NCI-H2081 treated with DMSO at 0.1 percent for 48 hours (cell line): ENCODE measurements at places on chromosomes 7 and 10.

GRCh38 chr10:49360271-49361177, 35.4 kb downstream of the DRGX start:
- DNase-seq, result no peak

GRCh38 chr7:54331311-54331710, 210.9 kb upstream of the VSTM2A start:
- DNase-seq, result no peak

GRCh38 chr10:35872671-35873070, 230.6 kb upstream of the FZD8 start:
- DNase-seq, result no peak

DNA sequence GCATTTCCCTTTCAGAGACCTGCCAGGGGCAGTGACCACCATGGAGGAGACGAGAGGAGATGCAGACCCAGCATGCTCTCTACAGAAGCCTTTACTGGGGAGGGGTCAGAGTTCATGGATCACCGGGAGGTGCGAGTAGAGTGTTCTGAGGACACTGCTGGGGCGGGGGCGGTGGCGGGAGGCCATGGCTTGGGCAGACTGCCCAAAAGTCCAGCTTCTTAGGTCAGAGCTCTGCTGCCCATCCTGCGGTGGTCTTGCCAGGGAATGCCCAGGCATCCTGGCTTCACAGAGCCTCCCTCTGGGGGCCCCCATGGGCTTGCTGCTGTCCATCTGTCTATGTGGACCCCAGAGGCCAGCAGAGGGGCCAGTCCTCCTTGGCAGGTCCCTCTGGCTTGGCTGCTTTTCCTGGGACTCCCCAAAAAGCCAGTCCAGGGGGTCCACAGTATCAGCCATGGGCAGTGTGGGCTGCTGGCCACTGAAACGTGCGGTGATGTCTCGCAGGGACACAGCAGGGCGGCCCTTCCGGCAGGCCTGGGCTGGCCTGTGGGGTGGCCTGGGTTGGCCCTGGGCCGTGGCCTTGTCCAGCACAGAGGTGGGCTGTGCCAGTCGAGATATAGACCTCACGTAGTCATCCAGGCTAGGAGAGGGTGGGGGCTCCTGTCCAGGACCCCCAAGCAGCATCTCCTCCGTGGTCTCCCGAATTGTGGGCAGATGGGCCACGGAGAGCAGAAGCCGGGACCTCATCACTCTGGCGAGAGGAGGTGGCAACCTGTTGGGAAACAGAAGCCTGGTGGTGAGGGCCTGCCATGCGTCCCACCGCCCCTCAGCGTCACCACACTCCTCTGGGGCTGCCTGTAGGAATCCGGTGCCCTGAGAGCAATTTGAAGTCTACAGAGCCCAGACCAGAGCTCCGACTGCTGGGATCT, 1.1 kb downstream of the DEPP1 start:
- DNase-seq, result no peak

DNA sequence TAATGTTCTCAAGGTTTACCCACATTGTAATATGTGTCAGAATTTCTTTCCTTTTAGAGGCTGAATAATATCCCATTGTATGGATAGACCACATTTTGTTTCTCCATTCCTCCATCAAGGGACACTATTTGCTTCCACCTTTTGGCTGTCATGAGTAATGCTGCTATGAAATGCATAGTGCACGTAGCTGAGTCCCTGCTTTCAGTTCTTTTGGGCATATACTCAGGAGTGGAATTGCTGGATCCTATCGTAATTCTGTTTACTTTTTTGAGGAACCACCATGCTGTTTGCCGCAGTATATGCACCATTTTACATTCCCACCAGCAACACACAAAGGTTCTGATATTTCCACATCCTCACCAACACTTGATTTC, 60.0 kb downstream of the PRF1 start:
- DNase-seq, result no peak

DNA sequence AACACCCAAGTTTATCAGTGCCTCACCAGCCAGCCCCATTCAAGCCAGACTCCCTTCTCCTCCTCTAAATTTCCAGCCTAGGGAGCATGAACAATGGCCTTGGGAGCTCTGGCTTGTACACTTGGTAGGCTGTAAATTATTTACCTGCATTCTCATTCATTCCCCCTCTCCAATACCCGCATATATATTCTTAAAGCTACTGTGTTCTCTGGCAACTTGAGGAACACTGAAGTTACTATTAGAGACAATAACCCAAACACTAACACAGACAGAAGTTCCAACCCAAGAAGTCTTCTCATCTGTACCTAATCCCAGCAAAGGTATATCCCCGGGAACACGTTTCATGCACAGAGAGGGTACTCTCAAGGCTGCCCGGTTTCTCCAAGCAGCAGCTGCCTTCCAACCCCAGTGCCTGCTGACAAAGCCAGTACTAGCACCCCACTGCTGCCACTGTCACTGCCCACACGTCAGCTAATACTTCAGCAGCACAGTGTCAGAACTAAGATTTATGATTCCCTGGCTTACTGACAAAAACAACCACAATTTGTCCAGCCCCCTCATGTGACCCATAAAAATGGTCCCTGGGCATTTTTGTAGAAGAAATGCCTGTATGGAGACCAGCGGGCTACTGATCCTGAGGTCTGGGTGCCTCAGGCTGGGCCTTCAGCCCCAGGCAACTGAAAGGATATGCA, 3.1 kb downstream of the WDR91 start:
- no peak for DNase-seq

- DNase-seq, result no peak
These were observed 25.6 kb downstream of the ANKMY2 start for GRCh38 chr7:16619979-16620408.

- DNase-seq, result no peak
These were observed 109.0 kb upstream of the STARD3NL start for GRCh38 chr7:38069052-38069451.

GRCh38 chr10:33094263-33095051, 136.4 kb upstream of the ITGB1 start:
- DNase-seq, result no peak

- no peak for DNase-seq
These were observed 32.9 kb upstream of the BPGM start for GRCh38 chr7:134613623-134614347.

DNA sequence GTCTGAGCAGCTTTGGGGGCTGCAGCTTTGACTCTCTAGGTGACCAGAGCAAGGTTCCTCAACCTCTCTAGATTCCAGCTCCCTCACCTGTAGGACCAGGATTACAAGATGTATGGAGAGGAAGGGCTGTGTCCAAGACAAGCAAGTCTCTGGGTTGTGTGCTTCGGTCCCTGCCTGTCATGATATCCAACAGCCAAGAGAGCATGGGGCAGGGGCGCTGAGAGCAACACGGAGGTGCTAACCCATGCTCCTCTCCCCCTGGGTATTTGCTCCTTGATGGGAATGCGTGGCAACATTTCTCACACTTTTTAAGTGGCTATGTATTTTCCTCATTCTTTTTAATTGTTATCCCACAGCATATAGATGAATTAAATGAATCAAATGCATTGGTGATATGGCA, 10.3 kb downstream of the CDHR1 start:
- no peak for DNase-seq

DNA sequence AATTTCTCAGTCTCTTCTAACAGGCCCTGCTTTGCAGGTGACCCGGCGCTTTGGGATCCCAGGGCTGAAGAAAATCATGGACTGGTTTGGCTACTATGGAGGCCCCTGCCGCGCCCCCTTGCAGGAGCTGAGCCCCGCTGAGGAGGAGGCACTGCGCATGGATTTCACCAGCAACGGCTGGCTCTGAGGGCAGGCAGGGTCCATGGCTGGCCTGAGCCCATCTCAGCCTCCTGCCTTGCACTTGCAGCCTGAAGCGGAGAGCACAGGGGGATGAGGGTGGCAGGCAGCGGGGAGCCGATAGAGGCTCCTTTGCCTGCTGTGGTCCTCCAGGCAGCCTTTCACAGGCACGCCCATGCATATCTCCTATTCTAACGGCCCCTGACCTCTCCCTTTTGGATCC, 21.8 kb downstream of the MORN4 start:
- no peak for DNase-seq

DNA sequence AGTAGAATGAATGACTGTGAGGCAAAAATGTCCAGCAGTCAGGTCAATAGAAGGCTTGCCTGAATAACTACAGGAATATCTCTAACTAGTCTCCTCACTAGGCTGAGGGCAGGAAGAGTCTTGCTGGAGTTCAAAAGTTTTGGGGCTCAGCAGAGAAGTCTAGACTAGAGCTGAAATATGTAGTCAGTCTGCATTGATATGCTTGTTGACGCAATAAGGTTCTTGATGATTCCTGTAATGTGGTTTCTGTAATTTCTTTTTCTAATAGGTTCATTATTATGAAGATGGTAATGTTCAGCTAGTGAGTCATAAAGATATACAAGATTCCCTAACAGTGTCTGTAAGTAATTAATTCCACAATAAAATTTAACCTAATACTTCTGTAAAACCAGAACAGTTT, 41.5 kb upstream of the ST7 start:
- no peak for DNase-seq

- no peak for DNase-seq
These were observed 3.3 kb downstream of the NUDT13 start for GRCh38 chr10:73113551-73113950.

GRCh38 chr10:37952926-37953325, 23.5 kb downstream of the ZNF25 start:
- DNase-seq, result no peak

DNA sequence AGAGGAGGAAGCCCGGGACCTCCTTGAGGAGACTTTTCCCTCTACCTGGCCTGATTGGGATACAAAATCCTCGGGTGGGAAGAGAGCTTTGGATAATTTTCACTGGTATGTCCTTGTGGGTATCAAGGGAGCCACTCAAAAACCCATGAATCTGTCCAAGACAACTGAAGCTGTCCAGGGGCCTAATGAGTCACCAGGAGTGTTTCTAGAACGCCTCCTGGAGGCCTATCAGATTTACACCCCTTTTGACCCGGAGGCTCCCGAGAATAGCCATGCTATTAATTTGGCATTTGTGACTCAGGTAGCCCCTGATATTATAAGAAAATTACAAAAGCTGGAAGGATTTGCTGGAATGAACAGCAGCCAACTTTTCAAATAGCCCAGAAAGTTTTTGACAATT, 38.6 kb downstream of the ZNF25 start:
- no peak for DNase-seq

GRCh38 chr7:44071726-44072363, 6.5 kb upstream of the PGAM2 start:
- no peak for DNase-seq

GRCh38 chr7:66877577-66878300, 43.3 kb upstream of the TMEM248 start:
- no peak for DNase-seq

DNA sequence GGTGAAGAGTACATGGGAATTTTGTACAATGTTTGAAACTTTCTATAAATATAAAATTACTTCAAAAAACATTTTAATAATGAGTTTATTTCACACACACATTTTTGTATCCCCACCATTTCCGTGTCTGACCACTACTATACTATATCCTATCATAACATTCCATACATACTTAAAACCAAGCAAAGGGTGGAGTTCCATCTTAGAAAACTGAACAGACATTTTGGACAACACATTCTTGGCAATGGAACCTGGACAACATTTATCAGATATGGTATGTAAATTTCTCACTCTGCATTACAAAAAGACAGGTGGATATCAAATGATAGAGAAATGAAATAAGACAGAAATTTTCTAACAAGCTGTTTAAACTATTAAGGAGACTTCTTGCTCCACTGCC, 168.9 kb downstream of the TWIST1 start:
- no peak for DNase-seq

DNA sequence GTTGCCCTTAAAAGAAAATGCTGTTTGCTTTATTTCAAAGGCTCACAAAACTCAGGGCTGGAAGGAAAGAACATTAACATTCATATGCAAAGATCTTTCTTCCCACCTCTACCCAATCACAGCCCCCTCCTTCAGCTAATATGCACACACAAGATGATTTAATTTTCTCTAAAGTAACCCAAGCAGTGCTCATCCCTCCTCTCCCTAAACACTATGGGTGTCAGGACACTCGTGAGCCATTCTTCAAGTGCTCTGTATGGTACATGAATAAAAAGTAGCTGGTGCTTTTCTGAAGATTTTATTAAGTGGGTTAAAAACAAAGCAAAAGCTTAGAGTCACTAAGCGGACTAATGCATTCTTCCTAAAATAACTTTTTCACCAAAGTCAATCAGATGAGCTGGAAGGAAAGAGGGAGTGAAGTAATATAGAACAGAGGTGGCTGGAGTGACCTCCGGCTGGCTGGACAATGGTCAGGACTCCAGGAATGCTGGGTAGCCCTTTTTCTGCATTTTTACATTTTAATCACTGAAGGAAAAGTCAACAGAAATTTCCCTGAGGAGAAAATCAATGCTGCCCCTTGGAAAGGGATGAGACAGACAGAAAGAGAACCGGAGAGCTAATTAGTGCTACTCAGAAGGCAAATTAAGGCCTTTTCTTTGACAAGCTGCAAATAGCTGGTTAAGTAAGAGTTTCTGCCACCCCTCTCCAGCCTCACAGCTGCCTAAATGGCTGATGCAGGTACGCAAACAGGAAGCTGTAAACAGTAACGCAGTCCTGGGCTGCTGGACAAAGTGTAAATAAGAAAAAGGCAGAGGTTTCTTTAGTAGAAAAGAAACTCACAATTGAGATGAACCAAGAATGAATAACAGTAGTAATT, 6.6 kb downstream of the DGKI start:
- DNase-seq, result no peak

DNA sequence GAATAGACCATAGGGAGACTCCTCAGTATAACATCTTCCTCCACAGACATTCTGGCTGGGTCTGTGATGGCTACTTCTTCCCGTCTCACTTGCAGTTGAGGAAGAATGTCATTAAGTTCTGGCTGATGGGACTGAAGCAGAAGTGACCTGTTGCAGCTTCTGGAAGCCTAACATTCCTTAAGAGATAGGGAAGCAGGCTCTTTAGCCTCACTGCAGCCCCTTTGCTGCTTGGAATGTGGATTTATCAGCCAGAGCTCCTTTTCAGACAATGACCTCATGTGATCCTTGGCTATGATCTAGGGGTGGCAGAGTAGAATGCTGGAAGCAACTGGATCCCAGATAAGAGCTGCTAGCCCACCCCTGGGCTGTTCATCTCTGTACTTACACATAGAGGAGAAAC, 142.5 kb downstream of the RNF216 start:
- no peak for DNase-seq

GRCh38 chr10:93123766-93124165, 50.1 kb downstream of the CYP26A1 start:
- no peak for DNase-seq
